ENCODE measurements at places on chromosomes 2 and 18.

DNA sequence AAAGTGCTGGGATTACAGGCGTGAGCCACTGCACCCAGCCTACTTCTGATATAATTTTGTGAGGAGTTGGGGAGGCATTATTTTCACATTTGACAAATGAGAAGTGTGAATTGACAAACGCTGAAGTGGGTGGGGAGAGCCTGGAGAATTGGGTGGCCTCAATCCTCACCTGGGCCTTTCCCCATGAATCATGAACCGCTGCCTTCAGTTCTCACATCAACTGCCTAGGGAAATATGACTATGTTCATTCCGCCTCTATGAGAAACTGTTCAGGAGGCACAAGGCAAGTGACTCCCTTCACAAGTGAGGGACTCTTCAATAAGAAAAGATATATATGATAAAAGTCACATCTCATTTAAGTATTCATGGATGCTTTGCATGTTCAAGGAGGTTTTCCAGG, 96.6 kb upstream of the RND3 start:
- no peak for DNase-seq

DNA sequence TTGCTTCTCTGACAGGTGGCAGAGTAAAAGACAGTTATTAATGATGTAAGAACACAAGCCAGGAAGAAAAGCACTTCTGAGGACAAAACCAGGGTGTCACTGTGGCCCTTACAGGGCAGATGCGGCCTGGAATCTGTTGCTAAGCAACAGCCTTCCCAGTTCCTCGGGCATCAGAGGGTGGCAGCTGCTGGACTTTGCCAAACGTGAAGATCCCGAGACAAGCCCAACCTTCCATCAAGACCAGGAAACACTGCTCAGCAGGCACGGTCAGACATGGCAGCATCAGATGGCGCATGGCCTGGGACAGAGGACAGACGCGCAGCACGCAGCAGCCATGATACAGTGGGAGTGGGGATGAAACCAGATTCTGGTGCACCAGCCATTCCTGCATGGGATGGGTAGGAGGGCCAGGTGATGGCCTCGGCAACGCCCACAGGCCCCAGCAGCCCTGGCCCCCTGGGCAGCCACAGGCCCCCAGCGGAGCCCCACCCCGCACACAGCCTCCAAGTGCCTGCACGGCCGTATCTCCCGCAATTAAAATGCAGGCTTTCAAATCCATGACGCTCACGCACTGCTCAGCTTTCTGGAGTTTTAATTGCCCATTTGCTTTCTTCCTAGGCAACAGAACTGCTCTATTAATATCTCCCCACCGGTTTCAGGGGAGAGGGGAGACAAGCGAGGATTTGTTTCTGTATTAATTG, 89.0 kb downstream of the EIPR1 start:
- no peak for DNase-seq

DNA sequence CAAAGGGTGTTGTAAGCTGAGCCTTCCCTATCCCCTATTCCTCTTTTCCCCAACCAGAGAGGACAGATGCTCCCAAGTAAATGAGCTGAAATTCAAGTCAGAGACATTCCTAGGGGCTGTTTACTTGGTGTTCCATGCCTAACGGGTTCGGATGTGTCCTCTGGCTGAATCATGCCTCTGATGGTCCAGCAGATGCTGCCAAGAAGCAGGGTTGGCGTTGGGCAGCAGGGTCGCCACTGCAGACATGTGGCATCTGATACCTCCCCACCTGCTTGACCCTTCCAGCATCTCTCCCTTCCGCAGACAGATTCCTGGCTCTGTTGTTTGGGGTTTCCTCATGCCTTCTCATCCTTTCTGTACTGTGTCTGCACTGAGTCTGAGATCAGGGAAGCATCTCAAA, 108.3 kb downstream of the HNRNPLL start:
- DNase-seq = no peak

DNA sequence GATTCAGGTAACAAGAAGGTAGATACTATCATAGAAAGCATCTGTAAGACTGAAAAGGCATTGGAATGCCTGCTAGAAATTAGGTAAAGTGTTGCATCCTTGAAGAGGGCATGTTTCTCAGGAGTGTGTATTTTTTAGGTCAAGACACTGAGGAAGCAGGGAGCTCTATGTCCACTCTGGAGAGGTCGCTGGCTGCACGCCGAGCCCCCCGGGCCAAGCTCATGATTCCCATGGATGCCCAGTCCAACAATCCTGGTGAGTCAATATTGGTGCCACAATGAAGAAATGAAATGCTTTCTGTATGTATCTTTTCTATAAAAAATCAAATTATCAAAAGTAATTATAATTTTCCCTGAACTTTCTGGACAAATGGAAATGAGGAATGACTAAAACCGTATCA, 756.7 kb downstream of the MBD2 start:
- no peak for DNase-seq

- DNase-seq = no peak
These were observed 234.8 kb downstream of the SOX11 start for GRCh38 chr2:5926871-5927512.

GRCh38 chr2:193542762-193543161, 1348.0 kb upstream of the TMEFF2 start:
- DNase-seq = no peak

GRCh38 chr2:82344670-82345069, 2040.1 kb upstream of the LRRTM1 start:
- DNase-seq = no peak

DNA sequence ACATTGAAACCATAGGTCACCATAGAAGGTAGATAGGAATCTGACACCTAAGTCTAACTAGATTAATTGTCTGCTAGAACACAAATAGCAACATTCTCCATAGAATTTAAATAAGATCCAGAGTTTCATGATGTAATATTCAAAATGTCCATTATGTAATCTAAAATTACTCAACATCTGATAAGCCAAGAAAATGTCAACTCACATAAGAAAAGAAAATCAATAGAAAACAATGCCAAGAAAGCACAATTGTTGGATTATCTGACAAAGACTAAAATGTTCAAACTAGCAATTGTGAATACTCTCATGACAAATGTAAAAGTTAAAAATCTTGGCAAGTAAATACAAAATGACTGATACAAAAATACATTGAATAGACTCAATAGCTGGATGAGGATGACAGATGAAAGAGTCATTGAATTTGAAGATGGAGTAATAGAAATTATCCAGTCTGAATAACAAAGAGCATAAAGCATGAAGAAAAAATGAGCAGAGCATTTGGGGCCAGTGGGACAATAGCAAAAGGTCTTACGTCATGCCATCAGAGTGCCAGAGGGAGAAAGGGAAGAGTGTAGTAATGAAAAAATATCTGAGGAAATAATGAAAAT, 358.6 kb downstream of the METTL4 start:
- no peak for DNase-seq

DNA sequence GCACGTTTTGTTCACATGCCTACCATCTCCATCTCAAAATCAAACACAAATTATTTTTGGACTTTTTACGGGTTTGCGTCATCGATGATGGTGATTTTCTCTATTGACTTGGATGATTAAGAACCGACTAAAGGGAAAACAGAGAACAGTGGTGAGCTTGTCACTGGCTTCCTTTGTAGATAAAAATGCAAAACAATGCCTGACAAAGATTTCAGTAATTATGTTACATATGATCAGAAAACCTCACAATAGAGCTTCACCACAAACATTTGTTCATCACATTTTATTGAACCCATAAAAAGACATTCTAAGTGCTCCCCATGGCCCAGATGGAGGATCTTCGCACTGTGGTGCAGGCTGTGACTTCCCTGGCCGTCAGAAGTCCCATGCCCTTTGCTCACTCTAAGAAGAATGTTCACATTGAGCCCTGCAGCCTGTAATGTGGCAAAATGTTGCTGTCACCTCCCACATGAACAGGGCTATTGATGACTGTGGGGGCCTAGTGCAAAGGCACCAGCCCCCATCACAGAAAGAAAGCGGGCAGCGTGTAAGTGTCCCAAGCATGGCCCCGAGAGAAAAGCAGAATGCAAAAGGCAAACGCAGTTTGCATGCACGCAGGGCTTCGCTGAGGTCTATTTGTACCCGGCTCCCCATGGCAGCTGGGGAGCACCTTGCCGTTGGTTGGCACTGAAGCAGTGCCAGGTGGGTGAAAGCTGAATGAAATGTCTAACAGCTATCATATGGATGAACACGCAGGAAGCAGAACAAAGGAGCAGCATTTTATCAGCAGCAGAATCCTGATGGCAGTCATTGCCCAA, 60.6 kb downstream of the BCL2 start:
- DNase-seq = no peak

DNA sequence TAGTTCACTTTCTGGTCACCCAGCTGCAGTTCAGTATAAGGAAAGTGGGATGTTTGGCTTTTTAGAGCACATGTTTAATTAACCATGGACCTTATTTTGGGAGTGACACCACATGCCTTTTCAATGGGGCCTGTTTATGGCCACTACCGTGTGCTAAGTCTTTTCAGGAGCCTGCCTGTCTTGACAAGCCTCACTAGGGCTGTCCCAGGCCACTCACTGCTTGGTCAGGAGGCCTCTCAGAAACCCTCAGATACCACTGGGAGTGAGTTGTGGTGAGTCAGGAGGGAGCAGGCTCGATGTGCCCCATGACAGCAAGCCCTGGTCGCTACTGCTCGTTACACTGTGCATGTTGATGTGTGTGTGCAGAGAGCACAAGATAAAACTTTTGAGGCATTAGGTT, 123.0 kb downstream of the MAP4K4 start:
- DNase-seq = no peak

GRCh38 chr18:25077944-25078723, 273.8 kb downstream of the ZNF521 start:
- DNase-seq = no peak

DNA sequence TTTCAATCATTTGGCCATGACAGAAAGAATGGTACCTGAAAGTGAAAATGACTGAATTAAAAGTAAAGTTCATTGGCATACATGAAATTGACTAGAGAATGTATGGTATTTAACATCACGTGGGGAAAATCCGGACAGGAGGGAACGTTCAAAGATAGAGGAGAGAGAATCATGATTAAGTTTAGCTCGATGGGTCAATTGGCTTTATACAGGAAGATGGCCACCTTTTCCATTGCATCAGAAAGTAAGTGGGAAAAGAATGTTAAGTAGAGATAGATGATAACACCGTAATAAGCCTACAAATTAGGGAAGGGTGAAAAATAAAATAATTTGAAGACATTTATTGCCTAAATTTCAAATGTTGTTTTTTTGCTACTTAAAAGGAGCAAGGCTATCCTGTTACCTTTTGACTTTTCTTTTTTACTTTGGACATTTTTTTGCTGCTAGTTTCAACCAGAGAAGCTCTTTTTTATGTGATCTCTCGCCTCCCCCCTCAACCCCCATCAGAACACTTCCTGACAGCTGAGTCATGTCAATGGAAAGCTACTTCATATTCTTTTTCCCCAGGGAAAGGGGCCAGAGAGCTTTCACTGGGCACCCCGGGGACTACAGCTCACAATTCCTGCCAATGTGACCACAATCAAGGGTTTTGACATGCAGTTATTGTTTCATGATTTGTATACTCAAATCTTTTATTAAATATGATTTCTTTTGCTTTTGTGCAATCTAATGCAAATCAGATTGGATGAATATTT, 767 bp upstream of the CCDC102B start:
- DNase-seq = no peak

GRCh38 chr2:239285071-239285931, 115.5 kb downstream of the HDAC4 start:
- DNase-seq = no peak

GRCh38 chr2:99389946-99390345, 52.8 kb downstream of the EIF5B start:
- no peak for DNase-seq

DNA sequence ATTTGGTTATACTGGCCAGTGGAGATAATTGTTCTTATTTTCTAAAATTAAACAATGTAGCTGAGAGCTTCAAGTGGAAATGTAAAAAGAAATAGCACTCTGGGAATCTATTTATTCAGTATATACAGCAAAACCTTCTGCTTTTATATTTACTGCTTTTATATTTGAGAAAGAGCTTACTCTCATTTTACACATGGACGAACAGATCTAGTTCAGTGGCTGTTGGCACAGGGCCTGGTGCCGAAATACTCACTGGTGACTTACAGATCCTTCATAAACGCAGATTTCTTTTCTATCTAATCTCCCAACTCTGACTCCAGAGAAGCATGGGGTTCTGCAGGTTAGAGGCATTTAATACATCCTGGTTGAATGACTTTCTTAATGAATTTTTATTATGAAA, 266.2 kb downstream of the ASXL3 start:
- DNase-seq = peak; percentile 65

DNA sequence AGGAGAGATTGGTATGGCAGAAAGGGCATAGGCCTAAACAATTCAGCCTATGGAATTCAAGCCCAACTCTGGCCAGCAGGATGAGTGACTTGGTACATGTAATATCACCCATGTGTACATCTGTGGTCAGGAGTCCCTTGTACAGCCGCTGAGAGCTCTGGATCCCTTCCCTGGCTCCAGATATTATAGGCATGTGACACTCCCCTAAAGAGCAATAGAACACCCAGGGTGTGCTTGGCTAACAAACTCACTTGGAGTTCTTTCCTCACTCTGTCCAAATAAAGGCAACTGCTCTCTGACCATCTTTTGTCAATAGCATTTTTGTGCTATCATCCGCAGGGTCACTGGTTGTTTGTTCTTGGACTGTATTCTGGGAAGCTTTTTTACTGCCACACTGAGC, 197.4 kb upstream of the NCKAP5 start:
- DNase-seq = no peak

- DNase-seq = no peak
These were observed 128.0 kb downstream of the GPD2 start for GRCh38 chr2:156563994-156564753.

GRCh38 chr18:35422237-35422636, 45.1 kb upstream of the ZNF396 start:
- peak; percentile 6 for DNase-seq

DNA sequence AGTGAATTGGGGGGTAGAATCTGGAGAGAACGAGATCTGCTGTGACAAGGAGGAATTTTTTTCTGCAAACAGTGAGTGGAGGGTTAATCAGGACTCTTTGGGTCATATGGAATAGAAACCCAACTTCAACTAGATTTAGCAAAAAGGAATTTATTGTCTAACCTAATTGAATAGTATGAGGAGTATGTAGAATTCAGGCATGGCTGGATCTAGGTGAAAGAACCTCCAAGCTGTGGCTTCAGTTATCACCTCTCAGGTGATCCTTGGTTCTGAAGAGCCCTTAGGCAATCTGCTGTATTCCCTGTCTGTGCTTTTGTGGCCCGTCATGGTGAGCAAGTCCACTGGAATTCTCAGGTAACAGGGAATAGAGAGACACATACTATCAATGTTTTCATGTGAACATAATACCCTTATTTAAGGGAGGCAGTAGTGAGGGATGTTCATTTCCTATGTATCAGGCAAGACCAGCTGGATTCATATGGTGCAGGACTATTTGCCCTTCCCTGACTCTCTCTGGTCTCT, 164.7 kb downstream of the ALPK2 start:
- DNase-seq = no peak

GRCh38 chr2:132420816-132421805, 4.5 kb downstream of the GPR39 start:
- DNase-seq = no peak

- no peak for DNase-seq
These were observed 16.2 kb downstream of the SLC25A52 start for GRCh38 chr18:31744321-31745067.
